ENCODE measurements at places on chromosomes 5 and 9.

DNA sequence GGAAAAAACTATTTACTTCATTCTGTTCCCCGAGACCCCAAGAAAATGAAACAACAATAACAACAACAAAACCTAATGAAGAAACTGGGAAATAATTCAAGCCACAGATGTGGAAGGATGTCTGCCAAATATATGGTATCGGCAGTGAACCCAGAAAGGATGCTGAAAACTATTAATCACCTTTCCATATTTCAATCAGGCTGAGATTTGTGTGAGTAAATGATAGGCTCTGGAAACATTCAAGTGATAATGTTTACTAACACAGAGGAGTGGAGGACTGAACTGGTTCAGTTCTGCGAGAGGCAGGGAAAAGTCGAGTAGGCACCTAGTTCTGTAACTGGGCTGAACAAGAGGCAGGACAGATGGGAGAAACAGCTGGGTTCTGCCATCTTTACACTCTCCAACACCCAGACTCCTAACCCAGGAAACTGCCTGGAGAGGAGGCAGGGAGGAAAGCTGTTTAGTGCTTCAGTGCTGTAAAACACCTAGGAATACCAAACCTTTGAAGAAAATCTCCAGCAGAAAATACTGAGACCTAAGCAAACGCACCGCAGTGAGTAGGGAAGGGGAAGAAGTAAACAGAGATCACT is 96.8 kb upstream of the GNA14 start:
- DNase-seq, result peak; percentile 27

DNA sequence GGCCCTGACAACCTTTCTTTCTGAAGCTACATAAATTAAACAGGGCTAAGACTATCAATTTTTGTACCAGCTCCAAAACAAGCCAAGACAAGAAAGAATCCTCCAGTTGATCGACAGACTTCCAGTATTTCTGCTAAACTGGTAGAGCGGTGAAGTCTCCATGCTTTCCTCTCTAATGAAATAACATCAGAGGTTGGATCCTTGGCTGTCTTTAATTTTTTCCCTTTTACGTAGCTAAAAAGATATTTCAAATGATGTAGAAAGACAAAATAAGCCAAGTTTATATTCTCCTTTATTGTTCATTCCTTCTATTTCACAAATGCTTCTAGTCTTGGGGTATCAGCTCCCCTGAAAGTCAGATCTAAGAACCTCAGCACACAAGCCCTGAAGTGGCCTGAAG is 434.9 kb downstream of the NFIB start:
- no peak for DNase-seq

GRCh38 chr5:56507351-56507930 is 274.3 kb upstream of the ANKRD55 start:
- DNase-seq, result no peak

DNA sequence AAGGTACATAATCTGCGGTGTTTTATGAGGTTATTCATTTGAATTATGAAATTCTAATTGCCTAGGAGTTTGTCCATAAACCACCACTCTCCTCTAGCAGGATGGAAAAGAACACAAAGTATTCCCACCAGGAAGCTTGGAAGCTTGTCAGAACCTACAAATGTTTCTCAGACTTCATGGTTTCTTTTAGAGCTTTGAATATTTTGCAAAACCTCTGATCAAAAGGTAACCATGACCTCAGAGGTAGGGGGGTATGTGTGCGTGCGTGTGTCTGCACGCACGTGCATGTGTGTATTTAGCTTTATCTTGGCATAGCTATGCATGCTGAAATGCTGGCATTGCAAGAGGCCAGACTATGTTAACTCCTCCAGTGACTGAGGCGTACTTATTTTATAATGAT is 847.0 kb downstream of the TLE1 start:
- DNase-seq, result no peak

DNA sequence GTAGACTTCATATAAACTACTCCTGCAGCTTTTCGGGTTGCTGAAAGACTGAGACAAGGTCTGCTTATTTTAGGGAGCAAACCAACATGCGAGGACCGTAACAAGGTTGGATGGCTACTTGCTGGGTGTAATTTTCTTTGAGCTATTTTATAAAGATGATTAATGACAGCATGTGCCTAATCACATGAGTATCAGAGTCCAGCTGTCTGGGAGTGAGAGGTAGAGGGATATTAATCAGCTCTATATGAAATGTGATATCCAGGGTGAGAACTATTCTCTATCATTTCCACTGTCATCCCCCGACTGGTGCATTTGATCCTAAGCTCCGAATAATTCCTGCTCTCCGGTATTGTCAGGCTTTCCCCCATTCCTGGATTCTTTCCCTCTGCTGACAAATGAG is 193.8 kb upstream of the HMHB1 start:
- no peak for DNase-seq

DNA sequence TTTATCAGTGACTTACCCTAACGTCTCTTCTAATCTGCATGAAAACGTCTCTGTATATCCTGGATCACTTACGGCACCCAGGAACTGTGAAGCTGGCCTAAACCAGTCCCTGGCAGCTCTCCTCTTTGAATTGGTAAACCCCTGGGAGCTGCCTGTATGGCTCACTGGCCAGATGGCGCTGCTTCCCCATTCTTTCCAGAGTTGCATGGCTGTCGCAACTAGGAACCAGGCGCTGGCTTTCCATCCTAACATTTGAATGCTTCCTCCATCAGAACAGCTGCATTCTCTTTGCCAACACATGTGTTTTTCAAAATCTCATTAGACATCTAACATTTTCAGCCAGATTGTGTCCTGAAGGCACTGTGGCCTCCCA is 8.0 kb upstream of the PCA3 start:
- peak; percentile 75 for DNase-seq

GRCh38 chr5:42020788-42021530 is 95.9 kb downstream of the FBXO4 start:
- DNase-seq, result peak; percentile 13

DNA sequence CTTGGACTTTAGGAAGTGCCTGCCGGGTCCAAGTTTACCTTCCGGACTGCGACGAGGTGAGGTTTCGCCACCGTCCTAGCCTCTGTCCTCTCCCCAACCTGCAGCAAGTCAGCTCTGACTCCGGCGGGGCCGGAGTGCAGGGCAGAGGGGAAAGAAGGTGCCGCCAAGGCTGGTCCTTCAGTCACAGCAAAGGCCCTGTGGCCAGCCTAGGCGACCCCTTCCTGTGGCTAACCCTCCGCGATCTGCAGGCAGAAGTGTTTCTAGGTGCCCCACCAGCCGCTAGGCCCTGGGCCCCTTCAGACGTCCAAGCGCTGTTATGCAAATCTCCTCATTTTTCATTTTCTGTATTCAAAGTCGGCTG is 11.1 kb upstream of the NKX2-5 start:
- peak; percentile 32 for DNase-seq

GRCh38 chr5:64680289-64680688 is 10.0 kb upstream of the SHISAL2B start:
- DNase-seq, result peak; percentile 70

- DNase-seq, result no peak
Observed at GRCh38 chr9:134374301-134375010, 48.2 kb downstream of the RXRA start.

GRCh38 chr5:112385566-112385965 is 33.5 kb downstream of the EPB41L4A start:
- DNase-seq, result no peak

GRCh38 chr9:137252555-137253506 is 1.7 kb downstream of the STPG3 start:
- DNase-seq, result peak; percentile 60

DNA sequence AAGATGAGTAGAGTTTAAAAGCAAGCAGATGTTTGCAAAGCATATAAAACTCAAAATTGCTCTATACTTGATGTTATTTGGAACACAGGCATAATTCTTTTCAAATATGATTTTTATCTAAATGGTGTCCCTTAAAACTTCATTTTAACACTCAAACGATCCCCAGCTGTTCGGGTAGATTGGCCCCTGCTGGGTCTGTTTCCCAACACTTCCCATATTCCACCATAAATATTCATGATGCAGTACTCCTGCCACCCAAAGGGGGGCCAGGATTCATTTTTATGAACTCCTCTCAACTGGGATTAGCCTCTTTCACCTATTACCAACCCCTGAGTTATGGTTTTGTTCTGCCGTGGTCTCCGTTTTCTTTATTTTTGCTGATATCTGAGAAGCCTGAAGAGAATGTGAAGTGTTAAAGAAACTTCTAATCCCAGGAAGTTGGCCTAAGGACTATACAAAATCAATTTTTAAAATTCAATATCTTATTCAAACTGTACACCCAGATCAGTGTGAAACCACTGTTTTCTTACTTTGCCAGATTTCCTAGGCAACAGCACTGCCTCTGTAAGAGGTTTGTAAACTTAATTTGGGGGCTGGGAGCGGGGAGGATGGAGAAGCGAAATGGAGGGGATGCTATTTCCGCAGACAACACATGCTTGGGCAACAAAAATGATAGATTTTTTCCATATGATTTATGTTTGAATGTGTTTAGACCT is 384.1 kb downstream of the DMRT2 start:
- DNase-seq, result peak; percentile 37

DNA sequence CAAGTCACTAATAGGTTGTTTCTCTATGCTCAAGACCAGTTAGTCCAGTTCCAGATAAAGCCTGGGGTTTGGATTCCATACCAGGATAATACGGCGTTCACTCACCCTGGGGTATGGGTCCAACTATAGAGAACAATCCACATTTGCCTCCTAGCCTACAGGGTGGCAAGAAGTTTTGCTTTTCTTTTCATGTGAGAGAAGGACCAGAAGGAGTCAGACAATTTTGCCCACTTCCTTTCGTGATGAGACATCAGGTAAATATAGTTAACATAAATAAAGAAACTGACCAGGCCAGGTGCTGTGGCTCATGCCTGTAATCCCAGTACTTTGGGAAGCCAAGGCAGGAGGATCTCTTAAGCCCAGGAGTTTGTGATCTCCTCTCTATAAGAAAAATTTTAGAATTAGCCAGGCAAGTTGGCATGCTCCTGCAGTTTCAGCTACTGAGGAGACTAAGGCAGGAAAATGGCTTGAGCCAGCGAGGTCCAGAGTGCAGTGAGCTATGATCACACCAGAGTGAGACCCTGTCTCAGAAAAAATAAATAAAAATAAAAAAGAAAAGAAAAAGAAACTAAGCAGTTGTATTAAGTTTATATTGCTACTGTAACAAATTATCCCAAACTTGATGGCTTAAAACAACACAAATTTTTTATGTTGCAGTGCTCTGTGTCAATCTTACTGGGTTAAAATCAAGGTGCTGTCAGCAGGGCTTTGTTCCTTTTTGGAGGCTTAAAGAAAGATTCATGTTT is 7.5 kb upstream of the REEP5 start:
- no peak for DNase-seq

DNA sequence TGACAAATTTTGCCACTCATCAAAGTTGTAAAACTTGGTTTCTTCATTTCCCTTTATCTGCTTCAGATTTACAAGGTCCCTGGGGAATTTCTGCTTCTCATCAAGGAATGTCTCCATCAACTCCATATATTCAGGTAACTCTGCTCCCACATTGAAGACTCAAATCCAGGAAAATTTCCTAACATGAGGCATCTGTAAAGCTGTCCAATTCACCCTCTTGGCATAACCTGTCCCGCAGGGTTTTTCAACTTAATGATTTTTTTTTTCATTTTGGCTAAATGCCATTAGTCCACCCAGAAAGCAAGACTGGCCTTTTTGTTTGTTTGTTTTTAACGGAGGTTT is 50.2 kb upstream of the SLC30A5 start:
- peak; percentile 33 for DNase-seq

DNA sequence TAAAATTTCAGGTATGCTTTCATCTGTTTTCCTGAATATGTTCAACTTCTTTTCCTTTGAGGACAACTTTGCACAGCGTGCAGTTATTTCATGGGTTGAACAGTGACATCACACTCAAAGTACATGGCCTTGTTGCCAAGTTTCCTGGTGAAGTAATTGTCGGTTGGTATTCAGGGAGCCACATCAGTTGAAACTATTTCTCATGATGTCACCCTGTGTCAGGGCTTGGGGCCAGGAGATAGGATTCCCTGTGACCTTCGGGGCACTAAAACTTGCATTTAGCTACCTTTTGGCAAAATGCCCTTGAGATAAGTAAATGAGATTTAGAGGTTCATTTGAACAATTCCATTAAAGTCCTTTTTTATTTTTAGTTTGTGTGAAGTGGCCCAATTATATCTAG is 383.9 kb downstream of the SH3GL2 start:
- DNase-seq, result no peak

- no peak for DNase-seq
Observed at GRCh38 chr9:36959681-36960574, 74.1 kb downstream of the PAX5 start.

GRCh38 chr5:59449905-59450644 is 443.5 kb downstream of the PDE4D start:
- peak; percentile 36 for DNase-seq

GRCh38 chr5:14167211-14167845 is 24.2 kb downstream of the TRIO start:
- no peak for DNase-seq

DNA sequence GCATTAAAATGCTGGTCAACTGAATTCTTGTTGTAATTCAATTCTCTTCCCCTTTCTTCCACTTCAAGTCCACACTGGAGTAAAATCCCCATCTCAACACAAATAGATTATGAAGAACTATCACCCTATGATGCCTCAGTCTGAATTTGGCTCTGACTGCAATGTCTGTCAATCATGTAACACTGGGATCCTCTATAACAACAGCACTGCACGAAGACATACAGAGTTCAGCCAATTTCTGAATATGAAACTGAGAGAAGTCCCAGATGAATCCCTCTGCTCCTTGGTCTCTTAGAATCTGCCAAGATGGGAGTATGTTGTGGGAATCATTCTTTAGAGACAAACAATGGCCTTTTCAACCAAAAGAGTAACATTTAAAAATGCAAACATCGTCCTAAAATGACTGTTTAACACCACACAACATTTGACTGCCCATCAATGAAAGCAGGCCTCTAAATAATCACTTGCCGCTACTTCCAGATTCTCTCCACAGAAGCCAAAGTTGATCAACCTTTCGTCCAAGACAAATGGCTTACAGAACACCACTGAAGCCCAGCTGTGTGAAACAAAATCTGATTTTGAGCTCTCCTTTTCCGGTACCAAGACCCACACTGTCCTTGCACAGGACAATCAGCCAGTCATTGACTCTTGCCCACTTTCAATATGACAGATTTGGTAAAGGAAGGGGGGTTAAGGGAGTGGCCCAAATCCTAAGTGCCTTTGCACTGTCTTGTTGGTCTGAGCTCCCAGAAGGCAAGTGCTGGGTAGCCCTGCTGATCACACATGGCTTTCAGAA is 258.0 kb downstream of the EBF1 start:
- DNase-seq, result no peak

DNA sequence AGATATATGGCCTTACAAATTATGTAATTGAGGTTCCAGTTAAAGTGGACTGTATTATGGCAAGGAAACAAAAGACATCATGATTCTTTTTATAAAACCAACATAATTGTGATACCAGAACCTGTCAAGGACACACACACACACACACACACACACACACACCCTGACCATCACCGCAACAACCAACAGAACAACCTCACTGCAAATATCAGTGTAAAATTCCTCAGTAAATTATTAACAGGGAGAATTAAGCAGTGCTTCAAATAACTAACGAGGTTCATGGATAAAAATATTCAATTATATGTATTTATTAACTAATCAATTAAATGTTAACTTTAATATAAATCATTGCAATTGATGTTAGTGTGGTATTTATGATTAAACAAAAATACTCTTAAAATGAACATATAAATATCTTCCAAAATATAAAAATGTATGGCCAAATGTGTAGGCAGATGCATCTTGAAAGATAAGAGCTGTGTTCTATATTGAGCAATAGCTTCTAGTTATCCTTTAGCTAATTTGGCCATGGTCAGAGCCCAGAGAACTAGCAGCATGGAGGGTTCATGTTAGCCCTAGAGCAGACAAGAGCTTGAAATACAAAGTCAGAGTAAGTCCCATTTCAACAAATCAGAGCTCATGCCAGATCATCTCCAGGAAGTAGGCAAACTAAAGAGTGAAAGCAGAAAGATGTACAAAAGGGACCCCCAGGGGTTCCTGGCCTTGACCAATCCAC is 280.5 kb upstream of the ADAMTS16 start:
- no peak for DNase-seq

Measured in GM23338 (cell line).